ENCODE measurements at places on chromosomes 1 and 21.
A peak's percentile ranks its signal among the peaks of the same experiment; 100 is the strongest.

- no peak for DNase-seq
Measured at GRCh38 chr1:31591425-31592093, 15.2 kb downstream of the TINAGL1 start.

DNA sequence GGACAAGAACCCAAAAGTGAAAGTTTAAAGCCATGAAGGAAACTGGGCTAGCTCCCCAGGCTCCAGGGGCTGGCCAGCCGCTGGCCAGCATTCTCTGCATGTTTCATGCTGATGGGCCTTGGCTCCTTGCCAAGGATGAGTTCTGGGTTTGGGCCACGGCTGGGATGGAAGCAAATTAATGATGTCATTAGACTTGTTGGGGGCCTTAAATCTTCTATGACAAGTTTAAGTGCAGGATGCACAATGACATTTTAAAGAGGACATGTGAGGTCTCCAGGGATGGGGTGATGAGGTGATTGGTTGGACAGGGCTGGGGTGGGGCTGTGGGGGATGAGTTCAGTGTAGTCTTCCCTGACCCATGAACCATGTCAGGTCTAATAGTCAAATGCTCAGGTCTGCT lies 199.6 kb downstream of the TRABD2B start:
- DNase-seq = no peak

DNA sequence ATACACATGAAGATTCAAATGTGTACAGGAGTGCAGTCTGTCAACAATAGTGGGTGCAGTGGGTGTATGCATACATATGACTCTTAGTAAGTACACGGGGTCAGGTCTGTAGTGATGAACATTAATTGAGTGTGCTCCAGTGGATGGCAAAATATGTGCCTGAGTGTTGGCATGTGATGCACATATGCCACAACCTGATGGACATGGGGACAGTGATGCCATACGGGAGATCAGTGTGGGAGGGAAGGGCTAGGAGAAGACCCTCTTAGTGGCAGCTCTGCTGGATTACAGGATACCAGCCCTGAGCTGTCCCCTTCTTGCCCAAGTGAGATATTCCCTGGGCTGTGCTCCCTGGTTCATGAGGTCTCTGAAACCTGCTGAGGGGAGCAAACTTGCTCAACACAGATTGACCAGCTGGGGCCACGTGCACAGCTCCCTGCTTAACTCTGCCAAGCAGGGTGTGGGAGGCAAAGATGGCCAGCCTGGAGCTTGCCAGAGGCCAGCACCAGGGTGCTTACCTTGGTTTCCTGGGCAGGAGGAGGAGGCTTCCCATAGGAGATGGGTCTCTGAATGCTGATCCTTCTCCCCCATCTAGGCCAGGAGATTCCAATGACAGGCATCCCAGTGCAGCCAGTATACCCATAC lies 2.2 kb downstream of the SHISA4 start:
- DNase-seq = no peak

GRCh38 chr1:173418107-173418985 lies 58.8 kb upstream of the PRDX6 start:
- DNase-seq = no peak

DNA sequence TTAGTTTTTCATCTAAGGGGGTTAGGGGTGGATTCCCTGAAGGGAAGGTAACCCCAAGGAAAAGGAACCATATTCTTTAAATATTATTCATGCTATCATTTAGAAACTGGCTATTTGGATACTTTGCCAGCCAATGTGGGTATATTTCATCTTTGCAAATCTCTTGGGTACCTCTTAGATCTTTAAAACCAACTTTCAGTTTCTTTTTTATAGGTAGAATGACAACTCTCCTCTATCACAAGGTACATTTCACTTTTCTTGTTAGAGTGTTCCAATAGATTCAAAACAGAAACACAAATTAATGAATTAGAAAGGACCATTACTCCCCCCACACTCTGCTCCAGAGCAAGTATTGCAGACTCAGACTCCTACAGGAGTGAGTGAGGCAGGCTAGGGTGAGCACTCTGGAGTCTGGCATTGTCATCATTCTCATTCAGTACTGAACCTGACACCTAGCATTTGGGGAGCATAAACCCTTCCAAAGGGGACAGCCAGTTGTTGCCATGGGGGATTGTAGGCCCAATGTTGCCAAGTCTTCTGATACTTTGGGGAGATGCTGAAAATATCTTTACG lies 43.0 kb downstream of the MACO1 start:
- DNase-seq = no peak

DNA sequence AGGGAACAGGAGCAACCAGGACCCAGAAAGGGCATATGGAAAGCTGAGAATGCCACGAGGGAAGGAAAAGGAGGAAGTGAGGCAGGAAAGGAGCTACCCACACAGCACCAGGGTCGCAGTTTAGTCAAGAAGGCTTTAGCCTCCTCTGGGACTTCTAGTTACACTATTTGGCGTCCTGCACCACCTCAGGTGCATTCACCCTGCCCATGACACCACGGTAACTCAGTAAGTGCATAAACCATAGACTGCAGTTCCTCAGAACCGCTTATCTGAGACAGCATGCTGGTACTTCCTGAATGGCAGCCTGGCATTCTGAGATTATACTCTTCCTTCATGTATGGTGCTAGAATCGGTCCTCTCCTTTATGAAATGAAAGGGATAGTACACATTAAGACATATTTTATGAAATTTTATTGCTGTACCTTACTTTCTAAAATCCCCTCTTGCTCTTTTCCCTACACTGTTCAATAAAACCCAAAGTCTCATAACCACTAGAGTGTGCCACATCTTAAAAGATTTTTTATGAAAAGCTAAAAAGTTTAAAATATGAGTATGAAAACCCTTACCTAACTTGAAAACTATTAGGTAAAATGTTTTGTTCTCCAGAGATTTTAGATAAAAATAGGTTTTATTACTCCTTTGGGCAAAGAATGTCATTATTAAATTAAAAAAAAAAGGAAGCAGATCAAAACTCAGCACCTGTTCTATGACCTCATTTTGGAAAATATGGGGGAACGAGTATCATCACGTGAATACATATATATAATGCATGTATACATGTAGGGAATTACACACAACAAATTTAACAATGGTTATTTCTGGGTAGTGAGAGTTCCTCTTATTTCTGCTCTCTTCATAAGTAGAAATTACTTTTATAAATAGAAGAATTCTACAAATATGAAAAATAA lies 67.3 kb downstream of the VAV3 start:
- DNase-seq = no peak

DNA sequence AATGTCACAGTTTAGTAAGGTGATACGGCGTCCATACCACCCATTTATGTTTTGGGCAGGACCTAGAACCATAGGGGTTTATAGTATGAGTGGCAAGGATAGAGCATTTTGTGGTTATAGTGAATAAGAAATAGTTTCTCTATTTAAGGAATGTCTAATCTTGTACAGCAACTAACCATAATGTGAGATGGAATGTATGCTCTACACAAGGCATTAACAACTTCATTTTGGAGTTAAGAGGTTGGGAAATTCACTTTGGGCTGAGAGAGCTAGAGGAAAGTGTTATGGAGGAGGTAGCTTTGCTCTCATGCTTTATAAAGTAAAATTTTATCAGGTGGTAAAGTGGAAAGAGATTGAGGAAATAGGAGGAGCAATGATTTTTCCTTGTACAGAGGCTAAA lies 3.0 kb upstream of the MCL1 start:
- no peak for DNase-seq

DNA sequence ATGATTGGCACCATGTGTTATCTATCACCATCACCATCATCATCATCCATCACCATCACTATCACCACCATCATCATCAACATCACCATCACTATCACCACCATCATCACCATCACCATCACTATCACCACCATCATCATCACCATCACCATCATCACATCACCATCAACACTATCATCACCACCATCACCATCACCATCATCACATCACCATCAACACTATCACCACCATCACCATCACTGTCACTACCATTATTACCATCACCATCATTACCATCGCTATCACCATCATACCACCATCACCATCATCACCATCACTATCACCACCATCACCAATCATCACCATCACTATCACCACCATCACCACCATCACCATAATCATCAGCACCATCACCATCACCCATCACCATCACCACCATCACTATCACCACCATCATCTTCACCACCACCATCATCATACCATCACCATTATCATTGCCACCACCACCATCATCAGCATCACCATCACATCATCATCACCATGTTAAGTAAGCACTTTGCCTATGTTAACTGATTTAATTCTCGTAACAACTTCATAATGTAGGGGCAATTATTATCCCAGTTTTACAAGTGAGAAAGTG lies 112.8 kb downstream of the LIPI start:
- no peak for DNase-seq

GRCh38 chr1:3074800-3075199 lies 5.8 kb downstream of the PRDM16 start:
- peak; percentile 34 for DNase-seq

GRCh38 chr1:216935901-216936300 lies 212.7 kb upstream of the ESRRG start:
- no peak for DNase-seq

- DNase-seq = no peak
Measured at GRCh38 chr1:172382990-172383389, 37.5 kb upstream of the C1orf105 start.

DNA sequence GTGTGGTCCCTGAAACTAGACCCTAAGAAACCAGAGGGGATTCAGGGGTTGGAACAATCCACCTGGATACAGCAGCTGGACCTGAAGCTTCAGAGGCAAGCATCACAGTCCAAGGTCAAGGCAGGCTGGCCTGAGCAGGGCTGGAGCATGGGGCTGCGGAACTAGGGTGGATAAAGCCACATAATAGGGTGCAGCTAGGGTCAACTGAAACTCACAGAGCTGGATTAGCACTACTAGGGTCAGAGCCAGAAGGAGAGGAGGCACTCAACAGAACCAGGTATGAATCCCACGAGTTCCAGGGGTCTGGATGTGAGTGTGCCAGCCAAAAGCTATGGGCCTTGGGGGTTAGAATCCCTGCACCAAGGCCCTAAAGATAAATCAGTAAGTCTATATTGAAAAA lies 231.0 kb upstream of the KIAA0040 start:
- no peak for DNase-seq

GRCh38 chr1:165816826-165817497 lies 10.5 kb upstream of the UCK2 start:
- no peak for DNase-seq

GRCh38 chr1:167881786-167882185 lies 32.1 kb downstream of the ADCY10 start:
- DNase-seq = no peak

DNA sequence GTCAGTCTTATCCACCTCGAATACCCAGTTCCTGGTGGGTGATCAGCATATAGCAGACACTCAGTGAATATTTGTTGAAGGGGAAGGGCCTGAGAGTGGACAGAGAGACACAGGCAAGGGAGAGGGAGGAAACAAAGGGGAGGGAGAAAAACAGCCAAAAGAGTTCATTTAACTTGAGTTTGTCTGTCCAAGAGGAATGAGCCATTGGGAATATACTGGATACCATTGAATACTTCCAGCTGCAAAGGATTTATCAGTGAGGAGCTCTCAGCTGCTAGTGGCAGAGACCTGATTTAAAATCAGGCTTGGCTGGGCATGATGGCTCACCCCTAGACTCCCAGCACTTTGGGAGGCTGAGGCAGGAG lies 11.5 kb upstream of the BGLAP start:
- no peak for DNase-seq

- DNase-seq = no peak
Measured at GRCh38 chr1:209626346-209627026, 25.7 kb downstream of the LAMB3 start.

DNA sequence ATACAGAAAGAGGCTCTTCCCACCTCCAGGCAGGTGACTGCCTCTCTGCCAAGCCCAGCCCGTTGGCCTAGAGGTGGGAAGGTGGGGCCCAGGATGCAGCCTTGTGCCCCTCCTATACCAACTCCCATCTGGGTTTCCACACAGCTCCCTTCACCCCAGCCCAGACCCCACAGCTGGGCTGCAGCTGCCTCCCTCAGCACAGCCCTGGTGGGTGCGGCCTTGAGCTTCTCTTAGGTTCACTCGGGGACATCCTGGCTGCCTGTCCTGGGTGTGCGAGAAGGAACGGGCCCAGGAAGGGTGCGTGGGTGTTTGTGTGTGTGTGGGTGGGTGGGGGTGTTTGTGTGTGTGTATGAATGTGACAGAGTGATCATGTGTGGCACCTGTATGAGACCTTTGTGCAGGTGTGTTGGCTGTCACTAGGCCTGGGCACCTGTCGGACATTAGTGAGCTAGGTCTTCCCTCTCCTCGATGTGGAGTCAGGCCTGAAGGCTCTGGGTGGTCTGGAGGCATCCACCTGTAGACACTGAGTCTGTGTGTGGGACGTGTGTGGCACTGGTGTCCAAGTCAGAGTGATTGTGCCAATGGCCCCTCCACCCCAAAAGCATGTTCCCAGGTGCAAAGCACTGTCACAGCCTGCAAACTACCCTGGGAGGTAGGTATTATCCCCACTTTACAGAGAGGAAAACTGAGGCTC lies 30.7 kb downstream of the FOXO6 start:
- no peak for DNase-seq

DNA sequence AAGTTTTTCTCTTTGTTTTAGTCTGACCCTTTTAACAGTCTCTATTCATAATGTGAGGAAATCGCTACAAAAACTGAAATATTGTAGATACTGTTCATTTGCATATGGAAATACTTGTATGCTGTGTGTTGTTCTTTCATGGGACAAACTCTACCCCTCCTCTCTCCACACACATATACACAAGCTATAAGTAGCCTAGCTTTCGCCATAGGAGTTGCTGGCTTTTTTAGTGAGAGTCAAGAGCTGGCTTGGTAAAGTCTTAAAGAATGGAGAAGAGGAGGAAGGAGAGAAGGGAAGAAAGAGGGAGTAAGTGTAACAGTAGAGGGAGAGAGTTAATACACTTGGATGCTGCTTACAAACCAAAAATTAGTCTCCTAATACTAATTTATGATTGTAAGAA lies 115.6 kb downstream of the RABGAP1L start:
- DNase-seq = no peak

DNA sequence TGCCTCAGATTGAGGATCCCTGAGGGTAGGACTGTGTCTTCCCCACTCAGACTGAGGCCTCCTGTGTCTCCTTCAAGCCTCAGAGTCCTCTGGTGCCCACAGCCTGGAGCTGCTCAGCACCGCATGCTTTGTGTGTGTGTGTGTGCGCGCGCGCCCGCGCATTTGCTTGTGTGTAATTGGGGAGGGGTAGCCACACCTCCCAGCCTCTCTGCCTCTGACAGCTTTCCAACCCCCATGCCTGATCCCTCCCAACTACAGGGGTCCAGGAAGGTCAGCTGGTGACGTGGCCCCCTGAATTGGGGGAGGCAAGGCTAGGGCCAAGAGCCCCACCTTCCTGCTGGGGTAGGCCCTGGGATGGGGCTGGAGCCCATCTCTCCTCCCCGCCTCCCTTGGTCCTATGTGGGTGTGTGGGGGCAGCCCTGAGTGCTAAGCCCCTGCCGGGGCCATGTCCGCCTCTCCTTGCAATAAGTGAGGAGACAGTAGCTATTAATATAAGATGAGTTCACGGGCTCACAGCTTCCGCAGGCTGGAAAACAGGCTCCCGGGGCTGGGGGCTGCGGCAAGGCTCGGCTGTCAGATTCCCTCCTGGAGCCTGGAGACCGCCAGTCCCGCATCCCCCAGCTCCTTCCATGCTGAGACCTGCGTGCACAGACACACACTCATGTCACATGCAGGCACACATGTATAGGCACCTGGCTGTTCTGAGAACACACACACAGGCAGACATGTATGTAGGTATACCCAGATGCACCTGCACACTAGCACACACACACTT lies 7.0 kb downstream of the GPR3 start:
- no peak for DNase-seq

- DNase-seq = no peak
Measured at GRCh38 chr1:110215621-110216515, 5.8 kb downstream of the KCNC4 start.

All from body of pancreas (tissue), 4 donors.